ENCODE measurements at places on chromosomes 12 and 14. TPM values are rescaled to one million over a fixed set of nuclear protein-coding genes. Genes with fewer than 3 reads are reported as not detected.

DNA sequence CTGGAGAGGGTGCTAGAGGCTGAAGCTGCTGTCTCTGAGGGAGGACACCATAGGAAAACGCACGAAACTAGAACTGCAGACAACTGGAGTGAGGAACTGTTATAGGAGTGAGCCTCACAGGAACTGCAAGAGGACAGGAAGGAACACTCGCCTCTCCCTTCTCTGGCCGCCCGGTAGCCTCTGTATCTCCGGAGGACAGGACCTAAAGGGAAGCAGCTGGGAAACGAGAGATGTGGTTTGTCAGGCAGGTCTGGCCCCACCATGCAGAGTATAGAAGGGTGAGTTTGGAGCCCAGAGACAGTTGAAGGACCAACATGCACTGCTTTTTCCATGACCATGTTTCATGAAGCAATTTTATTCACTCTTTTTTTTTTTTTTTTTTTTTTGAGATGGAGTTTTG is 127.3 kb downstream of the EFCAB11 start:
- no peak overlapping the region for H3K27ac ChIP-seq
- no peaks in the 10 kb centered on the region for H3K4me1 ChIP-seq
- no peaks in the 10 kb centered on the region for H3K36me3 ChIP-seq

DNA sequence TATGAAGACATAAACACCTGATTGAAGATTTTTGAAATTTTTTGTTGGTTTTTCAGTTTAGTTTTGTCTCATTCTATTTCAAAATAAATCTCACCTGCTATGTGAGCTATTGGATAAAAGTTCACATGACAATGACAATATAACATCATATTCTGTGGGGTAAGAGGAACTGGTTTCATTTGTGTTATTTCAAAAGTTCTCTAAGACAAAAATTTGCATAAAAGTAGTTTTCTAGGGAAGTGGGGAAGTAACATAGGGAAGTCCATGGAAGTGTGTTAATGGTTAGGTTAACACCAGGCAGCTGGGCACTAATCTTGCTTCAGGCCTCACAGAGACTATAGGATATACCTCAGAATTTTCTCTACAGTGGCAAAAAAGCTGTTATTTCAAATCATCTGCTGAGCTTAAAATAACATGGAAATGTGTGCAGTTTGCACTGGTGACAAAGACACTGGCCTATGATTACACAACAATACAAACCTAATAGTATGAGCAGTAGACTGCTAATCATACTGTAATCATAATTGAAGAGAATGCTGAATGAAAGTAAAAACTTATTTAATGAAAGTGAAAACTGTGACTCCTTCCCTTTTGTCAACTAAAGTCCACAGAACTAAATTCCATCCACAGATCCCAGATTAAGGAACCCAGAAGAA is 710.6 kb upstream of the TMEM132C start:
- H3K4me3 ChIP-seq, result no peak overlapping the region
- no peaks in the 10 kb centered on the region for H3K36me3 ChIP-seq
- H3K4me1 ChIP-seq, result no peaks in the 10 kb centered on the region
- no peaks in the 10 kb centered on the region for H3K27me3 ChIP-seq

DNA sequence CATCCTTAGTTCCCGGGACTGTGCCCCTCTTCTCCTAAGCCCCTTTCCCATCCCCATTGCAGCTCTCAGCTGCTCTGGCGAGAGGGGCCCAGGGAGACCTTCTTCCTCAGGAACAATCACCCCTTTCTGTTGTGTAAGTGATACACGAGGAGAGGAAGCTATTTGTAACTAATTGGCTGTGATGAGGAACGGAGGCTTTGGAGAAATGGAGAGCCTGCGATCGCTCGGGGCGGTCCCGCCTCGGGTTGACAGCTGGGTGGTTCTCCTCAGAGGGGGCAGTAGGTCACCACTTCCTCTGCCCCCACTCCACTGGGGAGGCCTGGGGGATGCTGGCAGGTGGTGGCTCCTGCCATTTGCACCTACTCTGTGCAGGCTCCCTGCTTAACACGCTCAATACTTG is 6.6 kb upstream of the PGF start:
- DNase-seq, result no peak
- no peaks in the 10 kb centered on the region for H3K4me1 ChIP-seq
- H3K27me3 ChIP-seq, result no peaks in the 10 kb centered on the region
- H3K27ac ChIP-seq, result no peak overlapping the region
- no peaks in the 10 kb centered on the region for H3K36me3 ChIP-seq

GRCh38 chr12:109264095-109264942 is 44.8 kb downstream of the FOXN4 start:
- no peaks in the 10 kb centered on the region for H3K4me1 ChIP-seq
- H3K36me3 ChIP-seq, result peaks cover 5% of the 10 kb centered on the region
- H3K4me3 ChIP-seq, result no peak overlapping the region

DNA sequence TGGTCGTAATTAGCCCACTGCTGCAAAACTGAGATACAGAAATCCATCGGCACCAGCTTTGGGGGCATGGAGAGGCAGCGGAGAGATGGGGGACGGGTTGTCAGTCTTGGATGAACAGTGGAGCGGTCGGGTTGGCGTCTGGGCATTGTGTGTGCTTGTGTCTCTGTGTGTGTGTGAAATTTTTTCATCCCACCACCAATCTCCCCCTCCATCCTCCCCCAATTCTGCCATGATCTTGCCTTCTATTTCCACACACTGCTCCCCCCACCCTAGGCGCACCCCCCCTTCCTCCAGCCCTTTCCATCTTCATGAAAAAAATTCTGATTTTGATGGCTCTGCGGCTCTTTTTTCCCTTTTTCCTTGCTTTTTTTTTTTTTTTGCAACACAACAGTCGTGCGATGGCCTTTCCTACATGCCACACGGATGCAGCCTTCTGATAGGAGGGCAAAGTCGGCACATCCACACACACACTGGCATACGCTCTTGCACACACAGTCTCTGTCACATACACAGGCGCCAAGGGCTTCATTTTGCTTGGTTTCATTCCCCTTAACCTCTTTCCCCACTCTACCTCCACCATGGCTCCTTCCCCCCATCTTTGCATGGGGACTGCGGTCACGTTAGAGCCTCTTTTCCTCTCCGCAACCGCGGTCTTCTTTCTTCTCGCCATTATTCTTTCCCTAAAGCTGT is 3.3 kb downstream of the NRXN3 start:
- no peak overlapping the region for H3K4me3 ChIP-seq
- no peaks in the 10 kb centered on the region for H3K36me3 ChIP-seq
- H3K4me1 ChIP-seq, result no peaks in the 10 kb centered on the region
- peaks cover 5% of the 10 kb centered on the region for H3K27me3 ChIP-seq

DNA sequence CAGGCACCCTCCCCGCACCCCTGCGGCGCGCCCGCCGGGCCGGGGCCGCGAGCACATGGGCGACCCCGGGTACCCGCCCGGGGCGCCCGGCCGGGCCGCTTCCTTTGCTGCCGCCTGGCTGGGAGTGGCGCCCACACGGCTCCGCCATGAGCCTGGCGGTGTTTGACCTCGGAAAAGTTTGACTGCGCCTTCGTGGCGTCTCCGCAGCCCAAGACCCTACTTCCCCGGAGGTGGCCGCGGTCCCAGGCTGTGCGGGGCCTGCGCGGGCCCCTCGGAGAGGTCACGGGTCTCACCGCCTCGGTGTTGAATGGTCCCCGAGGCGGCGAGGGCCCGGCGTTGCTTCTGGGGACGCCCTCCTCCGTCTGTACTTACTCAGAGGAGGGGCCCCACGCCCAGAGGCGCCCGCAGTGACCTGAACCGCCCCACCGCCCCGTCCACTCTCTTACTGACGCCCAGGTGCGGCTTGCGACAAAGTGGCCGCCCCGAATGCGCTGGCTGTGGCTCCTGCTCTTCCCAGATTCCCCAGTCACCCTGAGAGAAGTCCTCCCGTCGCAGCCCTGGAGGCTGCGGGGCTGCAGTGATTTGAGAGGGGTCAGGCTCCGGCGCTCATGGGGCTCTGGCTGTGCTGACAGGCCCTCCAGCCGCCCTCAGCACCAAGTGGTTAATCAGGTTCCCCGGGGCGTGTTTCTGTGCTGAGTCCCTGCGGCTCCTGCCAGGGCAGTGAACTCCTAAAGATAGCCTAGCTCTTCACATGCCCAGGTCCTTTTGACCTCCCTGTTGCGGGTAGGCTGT is 5.8 kb downstream of the KMT5A start:
- peak overlapping the region; percentile 67 for H3K4me3 ChIP-seq
- peaks cover 17% of the 10 kb centered on the region for H3K4me1 ChIP-seq
- H3K36me3 ChIP-seq, result peaks cover 5% of the 10 kb centered on the region
- no peaks in the 10 kb centered on the region for H3K27me3 ChIP-seq

- H3K4me3 ChIP-seq, result no peak overlapping the region
- no peak for DNase-seq
- H3K4me1 ChIP-seq, result no peaks in the 10 kb centered on the region
- H3K36me3 ChIP-seq, result no peaks in the 10 kb centered on the region
- no peak overlapping the region for H3K27ac ChIP-seq
Observed at GRCh38 chr12:70553391-70553859, 83.8 kb downstream of the PTPRB start.

- no peaks in the 10 kb centered on the region for H3K4me1 ChIP-seq
- peak; percentile 17 for DNase-seq
- H3K4me3 ChIP-seq, result no peak overlapping the region
- no peaks in the 10 kb centered on the region for H3K36me3 ChIP-seq
Observed at GRCh38 chr12:109393437-109394345, 46.0 kb downstream of the MYO1H start.

DNA sequence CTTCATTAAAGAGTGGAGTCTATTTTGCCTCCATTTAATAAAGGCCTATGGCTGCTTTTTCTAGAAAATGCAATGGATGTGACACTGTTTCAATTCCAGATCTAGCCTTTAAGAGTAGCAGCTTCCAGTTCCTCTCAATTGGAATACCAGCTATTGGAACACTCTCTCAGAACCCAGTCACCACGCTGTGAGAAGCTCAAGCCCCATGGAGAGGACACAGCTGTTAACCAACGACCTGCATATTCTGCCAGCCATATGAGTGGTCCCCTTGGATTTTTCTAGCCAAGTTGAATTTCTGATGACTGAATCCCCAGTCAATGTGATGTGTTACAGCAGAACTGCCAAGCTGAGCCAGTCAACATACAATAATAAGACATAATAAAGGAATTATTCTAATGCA is 131.8 kb downstream of the TMTC3 start:
- no peaks in the 10 kb centered on the region for H3K27me3 ChIP-seq
- no peak overlapping the region for H3K4me3 ChIP-seq
- no peak overlapping the region for H3K27ac ChIP-seq
- no peaks in the 10 kb centered on the region for H3K4me1 ChIP-seq
- no peak for DNase-seq

- peak within 1 kb of the TSS; percentile 63 for H3K27ac ChIP-seq
- no peaks in the 10 kb centered on the region for H3K27me3 ChIP-seq
- peak within 1 kb of the TSS; percentile 97 for H3K4me3 ChIP-seq
- H3K36me3 ChIP-seq, result no peaks in the 10 kb centered on the region
- peak; percentile 69 for DNase-seq
Observed at GRCh38 chr14:32077081-32078022, at the start of gene ARHGAP5. Gene ARHGAP5, plus strand, starts transcription at chr14:32077304. Its CDS starts 13,366 bp downstream, at chr14:32090670.

GRCh38 chr12:53952335-53952694 is 2.4 kb upstream of the HOXC12 start:
- H3K4me1 ChIP-seq, result no peaks in the 10 kb centered on the region
- no peak for DNase-seq
- peak overlapping the region; percentile 35 for H3K4me3 ChIP-seq
- peaks cover 95% of the 10 kb centered on the region for H3K27me3 ChIP-seq
- H3K27ac ChIP-seq, result no peak overlapping the region

DNA sequence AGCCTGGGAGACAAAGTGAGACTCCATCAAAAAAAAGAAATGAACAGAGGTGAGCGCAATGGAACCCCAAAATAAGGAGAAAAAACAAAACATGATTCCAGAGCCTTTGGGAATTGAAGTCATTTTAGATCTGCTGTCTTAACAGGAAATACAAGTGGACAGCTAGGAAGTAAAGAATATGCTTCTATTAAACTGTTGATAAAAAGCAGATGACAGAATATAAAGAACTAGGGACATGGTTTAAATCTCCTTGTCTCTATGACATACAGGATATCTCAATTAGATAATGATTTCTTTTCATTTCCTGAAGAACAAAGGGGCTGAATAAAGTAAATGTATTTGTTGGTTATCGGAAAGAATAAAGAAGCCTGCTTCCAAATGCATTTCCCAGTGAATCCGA is 49.3 kb upstream of the ETV6 start:
- H3K4me1 ChIP-seq, result no peaks in the 10 kb centered on the region
- no peaks in the 10 kb centered on the region for H3K27me3 ChIP-seq
- H3K4me3 ChIP-seq, result no peak overlapping the region
- H3K36me3 ChIP-seq, result no peaks in the 10 kb centered on the region

- no peak overlapping the region for H3K27ac ChIP-seq
- no peak for DNase-seq
- no peak overlapping the region for H3K4me3 ChIP-seq
- no peaks in the 10 kb centered on the region for H3K36me3 ChIP-seq
Observed at GRCh38 chr12:2306012-2306411, 253.2 kb downstream of the CACNA1C start.

DNA sequence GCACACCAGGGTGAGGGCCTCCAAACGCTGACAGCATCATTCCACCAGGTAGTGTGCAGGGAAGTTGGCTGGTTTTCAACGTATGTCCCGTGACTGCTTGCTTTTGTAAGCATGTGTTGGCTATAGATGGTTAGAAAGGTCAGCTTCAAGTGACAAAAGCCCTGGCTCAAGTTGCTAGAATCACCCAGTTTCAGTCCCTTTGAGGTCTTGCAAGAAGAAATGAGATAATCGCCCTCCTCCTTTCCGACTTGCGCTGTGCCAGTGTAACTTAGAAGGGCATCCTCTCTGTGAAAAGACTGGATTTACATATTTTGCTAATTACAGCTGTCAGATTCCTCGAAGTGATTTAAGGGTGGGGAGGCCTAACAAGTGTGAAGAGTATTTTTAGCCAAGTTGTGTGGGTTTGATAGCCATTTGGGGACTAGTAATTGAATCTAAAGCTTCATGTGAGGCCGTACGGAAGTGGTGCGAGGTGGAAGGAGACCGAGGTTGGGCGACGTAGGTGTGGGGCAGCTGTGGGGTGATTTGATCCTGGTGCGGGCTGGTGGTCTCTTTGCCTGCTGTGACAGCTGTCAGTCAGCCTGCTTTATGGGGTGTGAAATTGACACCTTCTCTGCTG is 94.7 kb downstream of the CHST11 start:
- no peaks in the 10 kb centered on the region for H3K4me1 ChIP-seq
- H3K36me3 ChIP-seq, result no peaks in the 10 kb centered on the region
- H3K27me3 ChIP-seq, result no peaks in the 10 kb centered on the region

The CLEC2D gene
- 217 TPM for total RNA-seq

The CLEC6A gene
- total RNA-seq, result not detected

The NDRG2 gene
- total RNA-seq, result 26.9 TPM

The AVPR1A gene
- 0.05 TPM for total RNA-seq

The C12orf60 gene
- total RNA-seq, result 0.82 TPM

The UNC79 gene
- not detected for total RNA-seq

The DIO3 gene
- total RNA-seq, result not detected

All from T-cell (primary cell).